NCI-H446 treated with DMSO at 0.1 percent for 48 hours (cell line): ENCODE measurements at places on chromosomes 1 and 21.

DNA sequence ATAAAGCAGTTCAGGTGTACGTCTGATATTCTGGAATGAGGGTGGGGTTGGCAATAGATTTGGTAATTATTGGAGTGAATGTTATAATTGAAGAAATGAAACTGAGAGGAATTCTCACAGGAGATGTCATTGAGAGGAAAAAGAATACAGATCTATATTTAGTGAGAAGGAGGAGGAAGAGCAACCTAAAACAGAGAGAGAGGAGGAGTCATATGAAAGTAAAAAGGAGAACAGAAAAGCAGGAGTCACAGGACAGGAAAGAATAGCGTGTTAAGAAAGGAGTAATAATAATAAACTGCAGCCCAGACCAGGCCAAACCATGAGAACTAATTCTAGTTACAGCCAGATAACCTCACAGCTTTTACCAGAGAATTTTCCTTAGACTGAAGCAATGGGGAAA, 62.7 kb upstream of the MROH9 start:
- no peak for DNase-seq

- no peak for DNase-seq
These were observed 22.6 kb downstream of the F5 start for GRCh38 chr1:169563650-169564049.

DNA sequence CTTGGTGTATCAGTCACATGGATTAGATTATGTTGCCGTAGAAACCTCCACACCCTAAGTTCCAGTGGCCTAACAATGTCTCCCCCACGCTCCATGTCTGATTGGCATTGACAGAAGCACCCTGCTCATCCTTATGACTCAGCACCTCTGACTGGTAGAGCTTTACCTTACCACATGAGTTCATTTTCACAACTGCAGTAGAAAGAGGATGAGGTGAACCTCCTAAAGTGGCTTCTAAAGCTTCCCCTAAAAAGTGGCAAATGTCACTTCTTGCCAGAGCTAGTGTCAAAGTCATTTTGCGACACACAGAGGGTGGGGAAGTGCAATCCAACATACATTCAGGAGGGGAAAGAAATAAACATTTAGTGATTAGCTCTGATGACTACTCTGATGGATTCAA, 30.6 kb upstream of the LYPD8 start:
- no peak for DNase-seq

GRCh38 chr1:68963353-68963752, 466.5 kb upstream of the DEPDC1 start:
- no peak for DNase-seq

DNA sequence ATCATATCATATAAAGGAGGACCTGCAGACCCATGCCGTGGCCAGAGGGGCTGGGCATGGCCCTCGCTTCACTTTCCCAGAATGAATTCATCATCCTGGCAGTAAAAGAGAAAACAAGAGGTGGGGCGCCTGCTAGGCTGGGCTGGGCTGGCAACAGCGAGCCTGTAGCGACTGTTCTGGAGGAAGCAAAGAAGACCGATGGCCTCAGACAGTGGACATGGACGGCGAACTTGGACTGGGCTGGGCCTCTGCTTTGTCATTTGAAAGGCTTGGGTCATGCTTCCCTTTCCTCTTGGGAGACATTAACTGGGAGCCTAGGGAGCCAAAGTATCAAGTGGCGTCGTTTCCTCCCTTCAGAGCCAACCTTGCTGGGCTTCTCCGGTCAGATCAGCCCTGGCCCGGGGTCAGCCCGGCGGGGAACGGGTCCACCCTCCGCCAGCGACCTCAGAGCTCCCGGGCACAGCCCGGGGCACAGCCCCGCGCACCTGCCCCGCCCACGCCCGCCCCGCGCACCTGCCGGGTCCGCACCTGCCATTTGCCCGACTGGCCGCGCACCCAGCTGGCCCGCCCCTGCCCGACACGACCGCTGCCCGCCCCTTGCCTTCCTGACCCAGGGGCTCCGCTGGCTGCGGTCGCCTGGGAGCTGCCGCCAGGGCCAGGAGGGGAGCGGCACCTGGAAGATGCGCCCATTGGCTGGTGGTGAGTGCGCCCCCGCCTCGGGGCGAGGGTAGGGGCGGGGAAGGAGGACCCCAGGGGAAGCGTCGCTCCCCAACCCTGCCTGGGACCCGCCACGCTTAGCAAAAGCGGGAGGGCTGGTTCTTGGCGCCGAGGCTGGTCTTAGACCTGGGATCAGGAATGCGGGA, at the start of gene FAM3B:
FAM3B (plus strand) TSS at position 602 of the 863 bp plus-strand sequence; CDS start at position 681, 79 bp downstream.
- no peak for DNase-seq

DNA sequence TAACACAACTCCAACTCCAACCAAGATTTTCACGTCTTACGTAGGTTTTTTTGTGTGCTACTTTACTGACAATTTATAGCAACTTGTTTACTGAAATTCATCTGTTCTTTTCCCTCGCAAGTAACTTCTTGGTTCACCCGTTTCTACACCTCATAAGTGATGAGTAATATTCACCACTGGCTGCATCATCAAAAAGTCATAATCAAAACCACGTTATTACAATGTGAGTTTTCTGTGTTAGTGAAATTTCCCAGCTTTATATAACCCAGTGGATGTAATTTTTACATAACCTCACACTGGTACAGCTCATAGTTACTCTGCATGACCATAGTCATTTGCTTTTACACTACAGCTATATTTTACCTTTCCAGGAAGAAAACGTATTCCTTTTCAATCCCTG, 401.1 kb upstream of the LYPLAL1 start:
- DNase-seq: no peak
